HuH-7.5 (cell line): ENCODE measurements at places on chromosomes 2 and 18.

GRCh38 chr2:17961789-17962188 lies 83.3 kb downstream of the KCNS3 start:
- DNase-seq, result no peak

DNA sequence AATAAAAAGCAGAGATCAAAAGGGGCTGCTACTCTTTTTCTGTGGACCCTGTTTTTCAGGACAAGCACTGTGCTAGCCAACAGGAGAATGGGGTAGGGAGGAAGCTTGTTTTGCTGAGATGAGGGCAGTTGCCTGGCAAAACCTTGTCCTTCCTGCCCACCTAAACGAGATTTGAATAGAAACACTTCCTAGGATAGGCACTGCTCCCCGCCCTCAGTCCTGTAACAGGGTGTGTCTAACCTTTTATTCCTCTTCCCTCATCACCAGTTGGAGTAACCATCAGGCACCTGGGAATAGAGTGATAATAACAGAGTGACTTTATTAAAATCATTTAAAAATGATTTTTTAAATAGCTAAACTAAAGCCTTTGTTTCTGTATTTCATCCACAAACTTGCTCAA lies 368.8 kb downstream of the LNPK start:
- no peak for DNase-seq

- no peak for DNase-seq
These were observed 52.7 kb upstream of the LDLRAD4 start for GRCh38 chr18:13165636-13166423.

DNA sequence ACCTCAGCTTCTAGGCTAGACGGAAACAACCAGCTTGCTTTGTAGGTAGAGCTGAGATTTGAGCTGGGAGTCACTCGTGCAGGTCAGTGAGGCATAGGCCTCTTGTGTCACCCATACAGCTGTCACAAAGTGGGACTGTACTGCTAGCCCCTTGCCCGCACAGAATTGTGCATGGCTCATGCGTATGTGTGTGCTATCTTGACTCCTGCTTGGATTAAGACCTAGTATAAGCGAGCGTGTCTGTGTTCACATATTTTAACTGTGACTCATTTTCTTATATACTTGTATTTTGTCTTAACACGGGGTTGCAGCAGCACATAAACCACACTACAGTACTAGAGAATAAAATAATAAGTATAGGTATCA lies 20.1 kb downstream of the CEP68 start:
- no peak for DNase-seq

DNA sequence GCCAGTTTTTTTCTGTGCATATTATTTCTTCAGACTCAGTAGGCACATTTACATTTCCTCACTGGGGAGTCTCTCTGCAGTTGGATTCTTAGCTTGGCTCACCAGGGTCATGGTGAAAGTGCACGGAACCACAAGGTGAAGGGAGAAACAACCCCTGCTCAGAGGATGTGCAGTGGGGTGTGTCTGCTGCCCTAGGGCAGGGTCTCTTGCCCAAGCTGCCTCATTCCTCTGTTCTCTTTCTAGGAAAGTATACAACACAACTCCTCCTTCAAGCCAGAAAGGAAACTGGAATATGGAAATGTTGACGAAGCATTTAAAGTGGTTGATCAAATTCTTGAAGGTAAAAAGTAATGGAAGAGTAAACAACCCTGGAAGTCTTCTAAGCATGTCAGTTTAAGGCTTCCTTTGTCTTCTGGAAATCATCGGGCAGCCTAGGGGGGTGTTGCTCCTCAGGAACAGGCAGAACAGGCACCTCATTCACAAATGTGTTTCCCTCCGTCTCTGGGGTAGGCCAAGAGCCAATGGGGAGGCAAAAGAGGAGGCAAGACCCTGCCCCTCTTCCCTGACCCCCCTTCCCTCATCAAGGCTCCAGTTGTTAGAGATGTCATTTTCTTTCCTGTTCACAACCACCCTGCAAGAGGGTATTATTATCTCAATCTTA lies 41.4 kb downstream of the AOX1 start:
- DNase-seq, result no peak

- no peak for DNase-seq
These were observed 2.0 kb upstream of the ITGA6 start for GRCh38 chr2:172425336-172425735.

GRCh38 chr2:61645911-61646310 lies 107.8 kb upstream of the XPO1 start:
- DNase-seq, result no peak

- DNase-seq, result no peak
These were observed 133.0 kb upstream of the MYO3B start for GRCh38 chr2:170044751-170045478.

GRCh38 chr2:217553202-217553601 lies 449.6 kb downstream of the TNS1 start:
- no peak for DNase-seq

DNA sequence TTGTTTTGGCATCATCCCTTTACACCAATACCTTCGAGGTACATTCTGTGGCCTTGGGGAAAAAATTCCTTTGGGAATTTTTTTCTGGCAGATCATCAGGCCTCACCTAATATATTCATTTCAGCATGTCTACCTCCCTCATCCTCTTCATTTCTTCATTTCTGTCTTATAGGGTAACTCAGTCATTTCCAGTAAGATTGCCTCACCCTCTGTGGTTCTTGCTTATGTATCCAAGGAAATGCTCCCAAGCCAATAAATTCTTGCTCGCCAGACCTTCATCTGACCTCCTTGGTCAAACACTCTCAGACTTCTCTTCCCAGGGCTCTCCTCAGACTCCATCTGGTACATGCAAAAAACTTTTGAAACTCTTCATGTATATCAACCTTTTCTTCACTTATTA lies 265.6 kb downstream of the TMX3 start:
- DNase-seq, result no peak

- no peak for DNase-seq
These were observed 11.6 kb downstream of the CROCC2 start for GRCh38 chr2:240917684-240918257.

GRCh38 chr2:64402876-64403275 lies 51.1 kb upstream of the LGALSL start:
- DNase-seq, result no peak

- DNase-seq, result no peak
These were observed 94.8 kb upstream of the CXCR4 start for GRCh38 chr2:136212426-136213378.

DNA sequence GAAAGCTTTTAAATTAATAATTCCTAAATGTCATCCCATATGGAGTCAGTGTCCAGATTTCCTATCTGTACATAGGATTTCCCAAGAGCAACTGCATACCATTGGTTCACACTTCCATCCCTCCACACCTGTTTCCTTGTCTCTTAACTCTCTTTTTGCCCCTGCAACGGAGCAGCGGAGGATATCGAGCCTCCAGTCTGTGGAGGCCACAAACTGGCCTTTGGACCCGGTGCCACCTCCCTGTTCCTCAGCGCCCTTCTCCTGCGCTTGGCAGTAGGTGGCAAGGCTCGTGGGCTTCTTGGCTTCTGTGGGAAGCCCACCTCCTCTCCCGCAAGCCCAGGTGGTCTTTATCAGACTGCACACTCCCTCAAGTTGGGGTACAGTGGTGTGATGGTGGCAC lies 23.8 kb upstream of the STK25 start:
- DNase-seq, result no peak

GRCh38 chr2:10665833-10666232 lies 23.9 kb downstream of the NOL10 start:
- DNase-seq, result no peak

GRCh38 chr2:196247114-196247975 lies 76.0 kb upstream of the STK17B start:
- DNase-seq, result no peak

DNA sequence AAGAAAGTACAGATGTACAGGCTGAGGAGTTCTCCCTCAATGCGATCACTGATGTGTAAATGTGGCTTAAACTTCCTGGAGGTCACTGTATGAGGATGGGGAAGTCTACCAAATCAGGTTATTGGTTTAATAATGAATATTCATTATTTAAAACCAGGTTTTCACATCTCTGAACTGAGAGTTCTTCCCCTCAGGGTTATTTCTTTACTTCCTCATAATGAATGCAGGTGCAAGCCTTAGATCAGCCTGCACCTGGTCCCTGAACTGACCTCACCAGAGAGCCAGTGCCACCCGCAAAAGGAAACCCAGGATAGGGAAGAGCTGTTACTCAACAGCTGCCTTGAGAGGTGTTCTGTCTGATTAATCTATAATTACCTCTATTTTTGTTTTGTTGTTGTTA lies 369.0 kb downstream of the EPHA4 start:
- DNase-seq, result no peak

DNA sequence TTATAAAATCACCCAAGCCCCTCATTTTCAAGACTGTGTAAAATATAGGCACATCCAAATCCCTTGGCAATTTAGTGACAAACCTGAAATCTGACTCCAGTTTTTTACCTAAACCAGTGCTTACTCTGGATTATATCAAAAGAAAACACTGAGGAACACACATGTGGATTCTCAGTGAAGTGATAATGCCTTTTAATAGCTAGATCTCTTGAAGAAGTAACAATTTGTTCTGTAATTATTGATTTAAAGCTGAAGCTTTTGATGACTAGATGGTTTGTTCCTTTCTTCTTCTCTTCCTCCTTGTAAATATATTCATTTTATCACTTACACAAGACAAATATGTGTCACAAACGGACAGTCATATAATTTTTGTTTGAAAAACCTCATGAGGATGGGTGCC lies 894.6 kb downstream of the DCC start:
- DNase-seq, result no peak

GRCh38 chr2:28726177-28726576 lies 25.5 kb upstream of the PPP1CB start:
- no peak for DNase-seq

DNA sequence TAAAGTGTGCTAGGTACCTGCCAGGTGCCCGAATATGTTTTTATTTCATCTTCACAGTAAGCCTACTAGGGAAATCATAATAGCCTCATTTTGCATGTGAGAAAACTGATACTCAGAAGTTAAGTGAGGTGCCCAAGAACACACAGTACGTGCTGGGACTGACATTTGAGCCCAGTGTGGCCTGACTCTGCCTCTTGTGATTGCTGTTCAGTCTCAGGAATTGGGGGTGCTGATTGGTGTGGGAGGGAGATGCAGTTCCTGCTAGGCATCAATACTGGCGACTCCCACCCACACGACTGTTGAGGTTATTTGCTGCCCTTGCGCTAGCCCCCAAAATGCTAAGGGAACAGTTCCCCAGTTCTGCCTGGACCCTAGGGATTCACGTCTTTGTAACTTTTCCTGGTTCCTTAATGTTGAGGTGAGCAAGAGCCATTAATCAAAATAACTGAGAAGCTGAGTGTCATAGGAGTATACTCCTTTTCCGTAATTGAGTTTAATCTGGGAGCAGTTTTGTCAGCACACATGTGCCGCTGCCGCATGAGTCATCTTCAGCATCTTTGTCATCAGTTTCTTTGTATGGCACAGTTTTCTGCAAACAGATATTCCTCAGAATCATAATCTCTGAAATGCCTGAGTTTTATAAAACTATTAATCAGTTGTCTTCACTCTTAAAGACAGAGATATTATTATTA lies 120.7 kb downstream of the NCK2 start:
- no peak for DNase-seq

DNA sequence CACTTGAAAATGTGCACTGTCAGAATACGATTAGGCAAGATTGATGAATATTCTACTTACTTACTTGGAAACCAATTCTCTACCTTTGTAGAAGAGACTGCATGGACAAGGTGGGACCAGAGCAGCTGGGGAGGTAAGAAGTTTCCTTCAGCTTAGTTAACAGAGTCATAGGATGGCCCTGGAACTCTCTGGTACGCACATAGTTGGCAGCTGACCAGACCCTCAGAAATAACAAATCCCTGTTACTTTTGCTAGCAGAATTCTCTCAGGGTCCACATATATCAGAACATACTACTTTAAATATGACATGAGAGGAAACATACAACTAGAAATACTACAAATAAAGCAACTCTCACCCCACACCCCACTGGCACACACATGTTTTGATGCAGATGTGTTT lies 24.8 kb upstream of the STAT1 start:
- no peak for DNase-seq

GRCh38 chr2:238938401-238939055 lies 90.6 kb downstream of the TWIST2 start:
- no peak for DNase-seq

DNA sequence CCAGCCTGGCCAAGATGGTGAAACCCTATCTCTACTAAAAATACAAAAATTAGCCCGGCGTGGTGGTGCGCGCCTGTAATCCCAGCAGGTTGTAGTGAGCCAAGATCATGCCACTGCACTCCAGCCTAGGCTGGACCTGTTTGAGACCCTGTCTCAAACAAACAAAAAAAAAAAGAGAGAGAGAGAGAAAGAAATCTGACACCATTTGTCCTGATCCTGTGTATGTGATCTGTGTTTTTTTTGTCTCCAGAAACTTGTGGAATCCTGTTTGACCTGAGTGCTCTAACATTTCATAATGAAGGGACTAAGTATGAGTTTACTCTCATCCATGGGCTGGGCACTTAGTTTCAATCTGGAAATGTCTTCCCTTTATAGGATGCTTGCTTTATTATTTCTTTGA lies 6.4 kb upstream of the ITPRIPL1 start:
- no peak for DNase-seq

DNA sequence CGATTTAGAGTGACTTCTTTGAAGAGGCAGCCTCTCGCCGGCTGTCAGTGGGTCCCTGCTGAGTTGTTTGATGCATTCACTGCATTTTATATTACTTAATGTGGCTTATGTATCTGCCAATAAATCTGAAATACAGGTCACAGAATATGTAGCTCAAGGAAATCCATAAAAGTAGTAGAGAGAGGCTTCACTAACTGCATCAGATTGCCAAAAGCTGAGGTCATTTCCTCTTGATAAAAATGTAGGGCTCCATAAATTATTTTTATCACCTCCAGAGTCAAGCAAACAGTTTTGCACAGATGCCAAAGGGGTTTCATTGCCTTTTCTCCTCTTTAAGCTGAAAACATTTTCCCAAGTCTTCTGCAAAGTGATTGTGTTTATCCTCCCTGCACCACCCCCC lies 36.5 kb upstream of the CCDC93 start:
- DNase-seq, result no peak

DNA sequence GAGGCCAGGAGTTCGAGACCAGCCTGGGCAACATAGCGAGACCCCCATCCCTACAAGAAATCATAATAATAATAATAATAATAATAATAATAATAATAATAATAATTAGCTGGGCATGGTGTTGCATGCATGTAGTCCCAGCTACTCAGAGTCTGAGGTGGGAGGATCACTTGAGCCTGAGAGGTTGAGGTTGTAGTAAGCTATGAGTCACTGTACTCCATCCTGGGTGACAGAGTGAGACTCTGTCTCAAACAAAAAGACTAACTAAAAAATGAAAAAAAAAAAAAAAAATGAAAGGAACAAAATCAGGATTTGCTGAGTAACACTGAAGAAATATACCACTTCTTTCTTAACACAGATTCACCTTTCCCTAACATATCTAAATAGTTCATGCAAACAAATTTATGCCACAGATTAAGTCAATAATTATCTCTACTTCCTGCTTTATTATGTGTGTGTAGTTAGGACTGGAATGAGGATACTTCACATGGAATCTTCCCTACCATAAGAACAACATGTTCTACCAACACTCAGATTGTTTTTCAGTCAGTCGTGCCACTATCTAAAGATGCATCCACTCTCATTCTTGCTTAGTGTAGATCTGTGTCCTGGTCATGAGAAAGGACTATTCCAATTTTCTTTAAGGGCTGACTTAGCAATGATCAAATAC lies 928.7 kb downstream of the SLC4A3 start:
- DNase-seq, result no peak

- no peak for DNase-seq
These were observed 68.3 kb downstream of the PTPN4 start for GRCh38 chr2:119827866-119828507.

- DNase-seq, result no peak
These were observed 123.5 kb downstream of the MBD2 start for GRCh38 chr18:54100920-54101470.

GRCh38 chr2:102606353-102606752 lies 13.0 kb upstream of the SLC9A2 start:
- no peak for DNase-seq
